ENCODE measurements at places on chromosomes 2 and 18.

DNA sequence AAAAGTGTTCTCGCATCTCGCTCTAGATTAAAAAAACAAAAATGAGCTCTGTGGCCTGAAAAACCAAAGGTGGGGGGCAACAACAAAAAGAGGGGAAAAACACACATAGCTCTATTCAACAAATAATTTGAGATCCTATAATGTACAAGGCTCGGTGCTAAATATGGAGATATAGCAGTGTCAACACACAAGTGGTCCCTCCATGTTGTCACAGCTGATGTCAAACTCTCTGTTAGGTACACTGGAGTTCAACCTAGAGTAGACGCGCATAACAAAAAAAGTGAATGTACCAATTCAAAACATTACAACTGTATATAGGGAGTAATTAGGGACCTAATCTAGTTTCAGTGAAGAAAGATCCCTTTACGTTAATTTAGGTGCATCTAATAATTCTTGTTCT lies 5.9 kb downstream of the NCL start:
- DNase-seq: no peak

DNA sequence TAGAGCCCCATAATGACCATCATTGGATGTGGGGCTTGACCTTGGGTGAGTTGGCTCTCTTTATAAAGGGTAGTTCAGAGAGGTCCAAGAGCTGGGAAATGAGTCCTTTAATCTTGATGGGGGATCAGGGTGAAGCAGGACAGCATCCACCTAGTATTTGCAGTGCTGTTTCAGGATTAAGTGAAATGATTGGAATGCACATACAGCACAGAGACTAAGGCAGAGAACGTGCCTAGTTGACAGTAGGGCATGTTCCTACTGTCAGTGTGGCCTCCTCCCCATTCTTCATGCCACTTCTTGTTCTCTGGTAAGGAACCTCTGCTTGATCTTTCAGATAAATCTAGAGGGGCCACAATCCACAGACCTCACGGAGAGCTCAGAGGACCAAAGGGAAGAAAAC lies 78.9 kb downstream of the TRIM43 start:
- no peak for DNase-seq

DNA sequence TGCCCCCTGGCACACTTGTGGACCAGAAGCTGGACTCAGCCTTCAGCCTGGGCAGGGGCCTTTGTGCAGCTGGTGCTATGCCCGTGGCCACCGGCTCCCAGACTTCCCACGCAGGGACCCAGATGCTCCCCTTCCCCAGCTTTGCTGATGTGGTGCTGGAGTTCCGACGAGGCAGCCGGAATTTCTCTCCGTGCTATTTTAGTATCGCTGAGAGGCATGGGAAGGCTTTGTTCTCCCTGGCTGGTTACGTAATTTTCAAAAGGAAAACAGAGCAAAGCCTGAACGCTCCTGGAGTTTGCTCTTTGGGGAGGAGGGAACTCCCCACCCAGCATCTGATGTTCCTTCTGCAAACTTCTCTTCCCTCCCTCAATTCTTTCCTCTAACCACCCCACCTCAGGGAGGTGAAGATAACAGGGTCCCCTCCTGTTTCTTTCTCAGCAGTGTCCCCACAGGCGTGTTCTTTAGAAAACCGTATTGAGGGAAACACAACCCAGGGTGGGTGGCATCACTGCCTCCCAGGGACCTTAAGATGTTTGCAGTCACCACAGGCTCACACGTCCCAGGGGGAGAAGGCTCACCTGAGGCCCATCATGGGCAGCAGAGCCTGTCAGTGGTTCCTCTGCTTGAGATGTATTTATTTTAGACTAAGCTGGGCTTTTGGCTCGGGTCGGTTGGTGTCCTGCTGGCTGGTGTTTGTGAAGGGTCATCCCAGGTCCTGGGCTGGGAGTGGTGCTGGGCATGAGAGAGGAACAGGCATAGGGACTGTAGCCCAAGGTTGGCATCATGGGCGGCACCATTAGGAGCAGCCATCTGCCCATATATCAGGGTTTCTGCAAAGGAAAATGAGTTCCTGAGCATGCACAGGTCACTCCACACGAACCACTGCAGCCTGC lies 95.0 kb downstream of the MAPK4 start:
- no peak for DNase-seq

DNA sequence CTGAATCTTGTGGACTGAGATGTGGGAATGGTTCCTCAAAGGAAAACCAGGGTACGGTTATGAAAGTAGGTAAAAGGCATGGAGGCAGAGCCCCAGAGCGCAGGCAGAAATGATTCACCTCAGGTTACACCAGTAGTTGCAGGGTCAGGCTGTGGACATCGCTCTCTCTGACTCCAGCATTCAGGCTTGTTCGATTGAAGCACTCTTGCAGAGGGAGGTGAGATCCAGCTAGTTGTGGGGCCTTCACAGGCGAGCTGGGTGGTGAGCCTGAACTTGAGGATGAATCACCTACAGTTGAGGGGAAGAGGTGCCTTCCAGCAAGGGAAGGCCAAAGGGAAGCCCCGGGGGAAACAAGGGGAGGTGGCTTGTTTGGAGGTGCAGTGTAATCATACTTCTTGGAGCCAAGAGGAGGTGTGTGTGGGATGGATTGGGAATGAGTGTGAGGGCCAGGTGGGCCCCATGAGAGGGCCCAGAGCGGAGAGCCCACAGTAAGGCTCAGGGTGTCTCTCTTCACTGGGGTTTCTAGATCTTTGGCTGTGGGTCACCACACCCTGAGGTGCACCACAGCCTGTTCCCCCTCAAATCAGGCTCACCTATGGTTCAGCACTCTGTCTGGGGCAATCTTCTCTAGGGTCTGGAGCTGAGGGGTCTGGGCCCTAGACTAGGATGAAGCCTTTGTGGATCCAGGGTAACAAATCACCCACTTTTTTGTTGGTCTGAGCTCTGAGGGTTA lies 48.5 kb upstream of the MCFD2 start:
- no peak for DNase-seq

DNA sequence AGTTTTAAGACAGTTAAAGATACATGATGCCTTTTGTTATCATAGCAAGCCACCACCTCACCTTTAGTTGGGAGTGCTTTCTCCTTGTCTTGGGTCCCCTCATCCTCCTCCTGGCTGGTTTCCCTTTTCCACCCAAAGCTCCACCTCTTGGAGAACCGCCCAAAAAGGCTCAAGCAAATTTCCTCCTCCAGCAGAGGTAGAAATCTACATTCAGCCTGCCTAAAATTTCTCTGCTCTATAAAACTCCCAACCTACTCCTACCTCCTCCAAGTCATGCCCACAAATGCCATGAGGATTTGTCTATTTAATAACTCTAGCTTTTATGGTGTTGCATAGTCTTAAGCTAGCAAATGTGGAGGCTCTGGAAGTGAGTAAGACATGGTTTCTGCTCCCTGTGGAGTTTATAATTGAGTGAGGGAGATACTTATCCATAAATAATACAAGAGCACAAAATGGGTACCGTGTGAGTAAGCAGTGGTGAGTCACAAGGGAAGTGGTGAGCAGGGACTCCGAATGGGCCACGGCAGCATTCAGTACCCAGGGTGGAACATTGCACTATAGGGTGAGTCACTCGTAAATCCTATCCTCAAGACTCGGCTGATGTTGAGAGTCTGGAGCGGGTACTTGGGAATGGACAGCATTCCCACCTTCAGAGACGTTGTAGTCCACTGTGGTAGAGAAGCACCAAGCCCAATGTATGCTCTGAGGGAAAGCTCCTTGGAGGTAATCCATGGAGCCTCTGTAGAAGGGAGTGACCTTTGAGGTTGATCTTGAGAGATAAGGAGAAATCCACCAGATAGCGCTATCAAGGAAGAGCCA lies 146.3 kb downstream of the RTN4 start:
- no peak for DNase-seq

DNA sequence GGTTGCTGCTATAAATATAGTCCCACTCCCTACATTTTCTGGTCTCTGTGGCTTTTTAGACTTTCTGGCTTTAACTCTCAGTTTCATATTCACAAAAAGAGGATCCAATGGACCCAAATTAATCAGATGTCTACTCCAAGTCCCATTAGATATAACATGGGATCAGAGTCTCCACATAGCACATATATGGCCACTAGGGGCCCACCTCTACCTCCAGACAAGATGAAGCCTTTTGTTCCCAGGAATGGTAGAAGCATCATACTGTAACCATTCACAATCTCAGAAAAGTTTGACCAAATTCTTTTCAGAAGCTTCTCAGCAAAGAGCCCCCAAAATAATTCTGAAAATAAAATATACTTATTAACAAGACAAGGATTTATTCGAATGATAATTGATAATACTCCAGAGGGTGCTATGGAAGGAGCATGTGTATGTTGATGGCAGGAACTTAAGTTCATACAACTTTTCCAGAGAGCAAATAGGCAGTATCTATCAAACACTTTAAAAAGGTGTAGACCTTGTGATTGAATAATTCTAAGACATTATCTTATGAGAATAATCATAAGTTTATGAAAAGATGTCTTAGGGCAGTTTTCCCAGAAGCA lies 382.3 kb upstream of the CRIM1 start:
- no peak for DNase-seq

DNA sequence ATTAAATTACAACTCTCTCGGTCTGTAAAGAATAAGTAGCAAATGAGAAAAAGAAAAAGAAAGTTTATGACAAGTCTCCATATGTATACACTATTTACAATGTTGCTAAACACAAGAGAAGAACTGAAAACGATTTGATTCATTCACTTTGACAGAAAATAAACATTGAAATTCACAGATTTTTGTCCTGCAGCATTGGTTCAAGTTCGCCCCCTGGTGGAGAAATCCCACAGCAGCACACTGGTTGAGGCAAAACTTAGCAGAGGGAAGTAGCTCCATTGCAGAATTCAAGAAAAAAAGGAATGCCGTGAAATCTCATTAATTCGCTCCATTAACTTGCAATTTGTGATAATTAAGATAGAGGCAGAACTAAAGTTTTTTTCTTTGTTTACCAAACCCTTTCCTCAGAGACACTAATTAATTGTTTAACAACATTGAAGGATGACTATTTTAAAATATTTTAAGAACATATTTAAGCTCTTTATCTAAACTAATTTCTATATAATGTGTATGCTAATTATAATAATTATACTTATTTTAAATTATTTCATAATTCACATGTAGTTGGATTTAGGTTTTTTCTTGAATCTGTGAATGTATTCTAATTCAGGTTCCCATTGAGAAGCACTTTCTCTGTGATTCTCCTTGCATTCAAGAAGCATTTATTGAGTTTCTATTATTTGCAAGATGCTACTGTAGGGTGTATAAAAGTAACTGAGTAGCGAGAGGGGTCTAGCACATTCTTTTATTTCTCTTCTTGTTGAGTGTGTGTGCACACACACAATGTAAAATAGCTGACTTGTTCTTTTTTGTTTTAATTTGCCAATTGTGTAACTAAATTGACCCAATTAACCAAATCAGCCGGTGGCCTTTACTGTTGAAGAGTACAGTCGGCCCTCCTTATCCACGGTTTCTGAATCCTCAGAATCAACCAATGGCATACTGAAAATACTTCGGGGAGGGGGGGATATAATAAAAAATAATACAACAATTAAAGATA lies 74.1 kb downstream of the COL4A3 start:
- no peak for DNase-seq

- no peak for DNase-seq
These were observed 49.5 kb downstream of the CCDC148 start for GRCh38 chr2:158407031-158407430.

GRCh38 chr2:121263996-121264715 lies 20.8 kb downstream of the TFCP2L1 start:
- no peak for DNase-seq

DNA sequence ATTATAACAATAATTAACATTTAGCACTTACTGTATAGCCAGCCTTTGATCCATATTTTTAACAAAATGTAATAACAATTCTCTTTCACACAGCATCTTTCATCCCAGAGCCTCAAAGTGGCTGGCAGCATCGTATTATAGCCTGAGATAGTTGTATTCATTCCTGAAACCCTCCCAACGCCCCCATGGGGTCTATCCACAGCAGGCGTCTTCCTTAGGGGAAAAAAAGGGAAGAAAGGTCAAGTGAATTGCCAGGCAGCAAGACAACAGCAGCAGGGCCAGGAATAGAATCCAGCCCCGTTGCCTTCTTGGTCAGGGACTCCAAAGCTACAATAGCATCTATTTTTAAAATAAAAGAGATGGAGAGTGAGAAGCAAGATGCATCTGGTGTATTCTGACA lies 424.4 kb upstream of the ID2 start:
- DNase-seq: no peak

DNA sequence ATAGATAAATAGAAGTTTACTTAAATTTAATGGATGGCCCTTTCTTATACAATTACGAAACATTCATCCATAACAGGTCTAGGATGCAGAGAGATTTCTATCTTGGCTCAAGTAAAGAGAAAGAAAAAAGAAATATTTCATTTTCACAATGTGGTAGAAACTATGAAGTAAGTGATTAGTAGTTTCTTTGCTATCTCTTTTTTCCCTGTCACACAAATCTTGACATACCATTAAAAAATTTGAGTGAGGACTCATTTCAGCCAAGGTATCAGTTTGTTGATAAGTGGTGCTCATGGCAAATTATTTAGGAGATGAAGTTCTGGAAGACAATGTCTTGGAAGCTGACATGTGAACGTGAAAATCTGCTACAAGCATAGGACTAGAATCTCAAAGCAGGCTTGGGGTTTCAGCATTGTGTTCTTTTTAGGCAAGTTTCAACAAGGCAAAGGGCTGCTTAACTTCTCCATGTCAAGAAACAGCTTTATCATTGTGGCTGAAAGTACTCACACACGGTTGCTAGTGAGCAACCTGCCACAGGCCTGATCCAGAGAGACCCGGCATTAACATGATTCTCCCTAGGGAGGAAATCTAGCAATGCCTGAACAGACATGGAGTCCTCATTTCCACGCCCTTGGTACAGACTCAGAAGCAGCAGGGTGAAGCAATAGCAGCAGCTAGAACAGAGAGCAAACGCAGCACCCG lies 414.6 kb downstream of the DLGAP1 start:
- no peak for DNase-seq

DNA sequence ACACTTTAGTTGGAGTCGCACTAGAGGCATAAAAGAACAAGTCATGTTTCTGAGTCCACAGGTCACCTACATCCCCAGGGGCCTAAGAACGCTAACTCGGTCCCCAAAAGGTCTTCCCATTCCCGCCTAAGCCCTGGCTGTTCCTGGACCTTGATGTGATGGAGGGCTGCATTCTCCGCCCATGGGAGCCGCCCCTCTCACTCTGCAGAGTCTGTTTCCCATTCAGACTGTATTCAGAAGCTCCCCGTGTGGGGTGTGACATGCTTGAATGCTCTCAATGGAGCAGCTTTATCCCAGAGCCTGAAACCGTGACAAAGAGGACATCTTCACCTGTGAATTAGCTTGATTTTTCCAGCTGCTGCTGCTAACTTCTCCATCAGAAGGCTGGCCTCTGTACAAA lies 319.0 kb upstream of the KLHL29 start:
- DNase-seq: no peak

GRCh38 chr2:237143118-237143517 lies 57.4 kb downstream of the COPS8 start:
- DNase-seq: no peak

DNA sequence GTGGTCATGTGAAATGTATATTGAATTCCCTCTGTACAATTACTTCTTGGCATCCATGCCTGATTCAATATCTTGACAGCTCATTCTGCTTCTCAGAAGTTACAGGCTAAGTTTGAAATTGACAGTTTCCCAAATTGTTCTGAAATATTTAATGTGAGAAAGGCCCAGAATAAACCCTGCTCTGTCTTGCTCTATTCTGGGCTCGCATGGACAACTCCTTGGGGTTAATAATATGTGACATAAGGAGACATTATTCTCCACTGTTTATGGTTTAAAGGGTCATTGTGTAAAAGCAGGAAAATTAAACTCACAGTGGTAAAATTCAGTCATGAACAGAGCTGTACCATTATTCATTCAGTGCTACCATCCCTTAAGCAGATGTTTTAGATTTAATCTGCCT lies 160.7 kb upstream of the CNTNAP5 start:
- DNase-seq: no peak

GRCh38 chr2:146241023-146241422 lies 1603.8 kb upstream of the ACVR2A start:
- DNase-seq: no peak
